ENCODE measurements at places on chromosomes 4 and X.

- no peak for DNase-seq
These were observed 16.0 kb downstream of the MCF2 start for GRCh38 chrX:139691843-139692505.

DNA sequence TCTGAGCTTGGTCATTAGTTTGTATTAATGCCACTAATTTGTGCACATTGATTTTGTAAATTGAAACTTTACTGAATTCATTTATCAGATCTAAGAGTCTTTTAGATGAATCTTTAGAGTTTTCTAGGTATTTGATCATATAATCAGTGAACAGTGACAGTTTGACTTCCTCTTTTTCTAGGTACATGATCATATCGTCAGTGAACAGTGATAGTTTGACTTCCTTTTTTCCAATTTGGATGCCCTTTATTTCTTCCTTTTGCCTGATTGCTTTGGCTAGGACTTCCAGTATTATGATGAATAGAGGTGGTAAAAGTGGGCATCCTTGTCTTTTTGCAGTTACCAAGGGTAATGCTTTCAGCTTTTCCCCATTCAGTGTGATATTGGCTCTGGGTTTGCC lies 421.4 kb upstream of the CPXCR1 start:
- DNase-seq, result no peak

DNA sequence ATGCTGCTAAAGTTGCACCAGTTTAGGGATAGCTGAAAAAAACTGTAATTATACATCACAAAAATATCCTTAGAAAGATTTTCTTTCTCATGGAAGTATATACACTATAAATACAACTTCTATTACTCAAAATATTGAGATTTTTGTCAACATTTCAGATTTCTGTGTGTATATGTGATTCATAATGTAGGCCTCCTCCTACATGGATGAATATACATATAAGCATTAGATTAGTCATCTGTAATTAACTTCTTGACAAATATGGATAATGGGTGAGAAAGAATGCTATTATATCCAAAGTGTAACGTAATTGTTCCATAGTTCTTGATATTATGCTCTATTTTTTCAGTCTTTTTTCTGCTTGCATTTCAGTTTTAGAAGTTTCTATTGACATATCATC lies 124.9 kb downstream of the CBLL2 start:
- DNase-seq, result no peak

DNA sequence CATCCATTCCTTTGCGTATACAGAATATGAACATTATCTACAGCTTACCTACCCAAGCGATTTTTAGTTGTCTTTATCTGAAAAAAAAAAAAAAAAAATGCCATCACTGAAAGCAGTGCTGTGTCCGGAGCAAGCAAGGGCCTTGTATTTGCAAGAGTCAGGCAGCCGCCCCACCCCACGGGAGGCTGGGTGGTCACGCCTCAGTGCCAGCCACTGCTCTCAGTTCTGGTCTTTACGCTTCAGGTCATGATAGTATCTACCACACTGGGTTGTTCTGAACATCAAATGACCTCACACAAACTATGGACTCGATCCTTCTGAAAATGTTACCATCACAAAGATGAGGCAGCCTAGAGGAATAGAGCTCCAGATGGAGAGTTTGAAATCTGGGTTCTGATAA lies 62.7 kb upstream of the HELT start:
- DNase-seq, result no peak
